ENCODE measurements at places on chromosomes 16 and 17.

- no peak for DNase-seq
These were observed 723 bp downstream of the NTHL1 start for GRCh38 chr16:2046893-2047329.

DNA sequence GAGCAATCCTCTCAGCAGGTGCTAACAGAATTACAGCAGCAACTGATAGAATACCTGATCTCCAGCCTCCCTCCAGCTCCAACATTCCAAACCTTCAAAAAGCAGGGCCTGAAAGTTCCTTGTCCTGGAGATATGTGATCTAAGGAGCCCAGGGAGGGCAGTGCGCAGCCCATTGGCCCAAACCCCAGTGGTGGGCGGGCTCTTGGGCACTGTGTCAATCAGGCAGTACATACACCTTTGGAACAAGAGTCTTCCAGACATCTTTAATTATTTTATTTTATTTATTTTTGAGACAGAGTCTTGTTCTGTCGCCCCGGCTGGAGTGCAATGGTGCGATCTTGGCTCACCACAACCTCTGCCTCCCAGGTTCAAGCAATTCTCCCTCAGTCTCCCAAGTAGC, 24.2 kb downstream of the SLC12A3 start:
- no peak for DNase-seq

DNA sequence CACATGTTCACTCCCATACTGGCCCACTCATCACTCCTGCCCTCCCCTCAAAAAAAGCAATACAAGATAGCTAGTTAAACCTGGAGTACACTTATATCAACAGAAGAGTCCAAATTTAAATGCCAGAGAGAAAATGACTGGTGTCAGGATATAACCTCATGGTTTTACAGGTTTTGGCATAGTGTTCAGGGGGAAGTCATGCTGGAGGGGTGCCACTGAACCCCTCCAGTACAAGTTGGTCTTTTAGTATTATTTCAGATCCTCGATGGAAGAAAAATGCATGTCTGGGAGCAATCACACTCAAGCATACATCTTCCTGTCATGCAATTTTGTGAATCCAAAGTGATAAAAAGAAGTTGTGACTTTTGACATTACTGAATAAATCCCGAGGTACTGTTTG, 10.5 kb downstream of the NACA2 start:
- DNase-seq: no peak

- DNase-seq: peak; percentile 68
These were observed 24.6 kb downstream of the COG7 start for GRCh38 chr16:23428351-23428750.

GRCh38 chr17:80441133-80441578, 26.2 kb downstream of the ENDOV start:
- no peak for DNase-seq

GRCh38 chr16:29839822-29840221, 19.6 kb downstream of the MVP start:
- DNase-seq: no peak

DNA sequence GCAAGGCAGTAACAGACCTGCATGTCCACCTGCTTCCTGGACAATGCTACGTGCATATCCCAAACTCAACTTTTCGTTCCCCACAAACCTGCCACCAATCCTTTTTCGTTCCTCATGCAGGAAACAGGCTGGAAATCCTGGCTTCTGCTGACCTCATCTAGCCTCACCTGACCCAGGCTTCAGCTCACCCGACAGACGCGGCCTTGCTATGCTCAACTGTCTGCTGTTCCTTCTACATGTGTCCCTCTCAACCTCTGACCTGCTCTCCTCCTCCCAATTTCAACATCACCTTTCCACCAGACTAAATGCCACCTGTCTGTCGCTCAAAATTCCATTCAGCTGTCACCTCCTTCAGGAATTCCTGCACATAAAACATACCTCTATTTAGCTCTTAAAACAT, 44.5 kb downstream of the XPO6 start:
- DNase-seq: no peak

DNA sequence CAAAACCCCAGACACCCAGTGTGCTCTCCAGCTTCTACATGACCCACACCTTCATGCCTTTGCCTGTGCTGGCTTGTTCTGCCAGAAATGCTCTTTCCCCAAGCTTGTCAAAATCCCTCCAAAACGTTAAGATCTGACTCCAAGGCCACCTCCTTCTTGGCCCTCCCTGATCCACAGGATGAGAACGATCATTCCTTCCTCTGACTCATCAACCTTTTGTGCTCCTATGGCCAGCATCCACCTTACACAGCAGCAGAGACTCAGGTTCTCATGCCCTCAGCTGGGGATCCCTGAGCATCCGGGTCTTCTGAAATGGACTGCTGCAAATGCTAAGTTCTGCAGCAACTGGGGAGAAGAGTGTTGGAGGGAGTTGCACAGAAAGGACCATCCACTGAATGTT, 2.9 kb downstream of the ZBTB4 start:
- DNase-seq: peak; percentile 98

GRCh38 chr17:38967290-38967738, at the start of gene FBXO47:
Gene FBXO47 (minus strand): TSS chr17:38967403. CDS start chr17:38963025, 4,378 bp downstream.
- peak; percentile 79 for DNase-seq

- no peak for DNase-seq
These were observed 6.3 kb upstream of the TMEM114 start for GRCh38 chr16:8596581-8596980.

Data from bronchial epithelial cell (primary cell).